ENCODE measurements at places on chromosomes 3 and 15.

DNA sequence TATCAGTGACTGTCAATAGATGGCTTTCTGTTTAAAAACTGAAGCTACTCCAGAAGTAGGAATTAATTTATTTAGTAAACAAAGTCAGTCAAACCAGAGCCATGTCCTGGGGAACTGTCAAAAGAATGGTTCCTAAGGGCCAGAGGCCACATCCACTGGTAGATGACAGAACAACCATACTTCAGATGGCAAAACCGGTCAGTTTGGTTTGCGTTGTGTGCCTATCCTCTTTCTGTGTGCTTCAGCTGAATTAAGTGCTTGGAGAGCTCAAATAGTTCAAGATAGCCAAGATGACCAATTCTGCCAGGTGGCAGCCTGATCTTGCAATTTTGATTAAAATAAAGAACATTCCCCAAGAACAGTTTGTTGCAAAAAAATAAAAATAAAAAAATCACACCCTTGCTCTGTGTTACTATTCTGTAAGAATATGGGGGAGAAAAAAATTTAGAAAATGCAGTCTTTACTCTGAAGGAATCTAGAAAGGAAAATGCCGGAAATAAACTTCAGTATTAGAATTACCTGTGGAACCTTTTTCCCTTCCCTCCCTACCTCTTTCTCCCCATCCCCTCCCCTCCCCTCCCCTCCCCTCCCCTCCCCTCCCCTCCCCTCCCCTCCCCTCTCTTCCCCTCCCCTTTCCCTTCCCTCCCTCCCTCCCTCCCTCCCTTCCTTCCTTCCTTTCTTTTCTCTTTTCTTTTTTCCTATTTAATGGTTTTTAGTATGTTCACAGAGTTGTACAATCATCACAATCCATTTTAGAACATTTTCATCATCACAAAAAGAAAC is 2.5 kb downstream of the MAP3K13 start:
- no peak for DNase-seq

GRCh38 chr3:179149406-179149867 is 1.3 kb downstream of the PIK3CA start:
- DNase-seq: no peak

DNA sequence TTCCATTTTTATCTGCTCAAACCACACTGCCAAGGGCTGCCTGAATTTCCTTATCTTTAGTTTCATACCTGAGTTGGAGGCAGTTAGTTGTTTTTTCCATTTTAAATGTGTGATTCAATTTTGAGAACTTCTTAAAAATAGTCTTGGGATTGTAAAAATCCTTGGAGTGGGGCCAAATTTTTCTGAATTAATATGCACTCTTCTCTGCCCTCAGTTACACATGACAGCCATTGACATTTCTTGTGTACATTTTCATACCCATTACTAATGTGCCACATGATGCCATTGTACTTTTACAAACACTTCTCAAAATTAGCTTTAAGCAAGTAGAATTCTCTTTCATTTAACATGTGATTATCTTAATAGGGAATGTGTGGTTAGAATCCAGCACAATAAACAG is 141.7 kb downstream of the C3orf38 start:
- DNase-seq: no peak

GRCh38 chr3:64343689-64344430 is 118.6 kb upstream of the PRICKLE2 start:
- no peak for DNase-seq

GRCh38 chr3:54321520-54321919 is 199.2 kb downstream of the CACNA2D3 start:
- no peak for DNase-seq

DNA sequence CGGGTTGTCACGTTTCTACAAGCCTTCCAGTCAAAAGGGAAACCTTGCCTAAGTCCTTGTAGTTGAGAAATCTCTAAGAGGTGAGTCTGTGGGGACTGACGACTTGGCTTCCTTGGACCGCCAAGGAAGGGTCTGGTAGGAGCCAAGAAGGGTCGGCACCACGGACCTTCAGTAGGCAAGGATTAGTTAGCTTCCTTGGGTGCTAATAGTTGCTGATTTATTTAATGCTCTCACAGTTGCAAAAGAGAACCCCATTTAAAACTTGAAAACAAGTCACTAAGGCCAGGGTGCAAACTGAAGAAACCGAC is 361 bp upstream of the LCMT2 start:
- DNase-seq: no peak

DNA sequence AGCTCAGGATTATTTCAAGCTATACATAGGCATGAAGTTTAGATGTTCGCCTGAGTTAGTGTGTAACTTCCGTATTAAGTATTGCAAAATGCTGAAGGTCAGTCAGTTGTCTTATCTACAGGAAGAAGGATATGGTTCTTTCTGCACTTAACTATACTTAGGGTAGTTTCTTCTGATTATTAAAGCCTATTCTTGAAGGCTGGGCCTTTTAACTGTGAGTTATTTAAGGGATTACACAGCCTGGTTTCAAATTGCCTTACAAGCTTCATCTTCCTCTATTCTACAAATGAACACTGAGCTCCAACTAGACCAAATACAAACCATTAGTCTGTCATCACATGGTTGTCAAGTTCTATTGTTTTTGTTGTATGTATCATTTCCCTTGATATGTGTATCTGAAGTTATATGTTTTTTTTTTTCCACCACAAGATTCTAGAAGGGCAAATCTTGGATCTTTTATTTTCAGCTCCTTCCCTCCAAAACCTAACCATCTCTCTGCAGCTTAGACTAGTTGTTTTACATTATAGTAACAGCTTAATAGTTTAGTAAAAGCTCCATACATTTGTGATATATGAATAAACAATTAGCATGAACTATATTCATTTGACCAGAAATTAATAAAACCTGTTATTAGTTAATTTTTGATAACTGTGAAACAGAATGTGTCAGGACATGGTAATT is 272.9 kb upstream of the KCNMB2 start:
- no peak for DNase-seq

GRCh38 chr3:121508389-121508788 is 37.4 kb downstream of the POLQ start:
- DNase-seq: no peak

- no peak for DNase-seq
Measured at GRCh38 chr3:32456429-32457130, 46.1 kb downstream of the CMTM6 start.

GRCh38 chr3:97827741-97828471 is 6.1 kb downstream of the CRYBG3 start:
- no peak for DNase-seq

DNA sequence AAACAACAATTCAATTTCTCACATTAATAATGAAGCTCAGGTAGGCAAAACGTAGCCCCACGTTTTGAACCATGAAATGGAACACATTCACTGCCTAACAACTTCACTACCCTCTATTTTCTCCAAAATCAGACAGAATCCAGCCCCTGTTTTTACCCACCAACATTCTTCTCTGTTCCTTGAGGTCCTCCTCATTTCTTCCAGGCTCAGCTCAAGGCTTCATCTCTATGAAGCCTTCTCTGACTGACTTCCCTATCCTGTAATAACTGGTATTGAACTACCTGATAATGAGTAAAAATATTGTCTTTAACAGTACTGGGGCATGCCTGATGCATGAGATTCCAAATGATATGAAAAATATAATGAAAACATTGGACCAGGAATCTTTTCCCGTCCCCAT is 2.2 kb downstream of the TFRC start:
- DNase-seq: no peak

- DNase-seq: no peak
Measured at GRCh38 chr3:177190756-177191681, 6.3 kb downstream of the TBL1XR1 start.

DNA sequence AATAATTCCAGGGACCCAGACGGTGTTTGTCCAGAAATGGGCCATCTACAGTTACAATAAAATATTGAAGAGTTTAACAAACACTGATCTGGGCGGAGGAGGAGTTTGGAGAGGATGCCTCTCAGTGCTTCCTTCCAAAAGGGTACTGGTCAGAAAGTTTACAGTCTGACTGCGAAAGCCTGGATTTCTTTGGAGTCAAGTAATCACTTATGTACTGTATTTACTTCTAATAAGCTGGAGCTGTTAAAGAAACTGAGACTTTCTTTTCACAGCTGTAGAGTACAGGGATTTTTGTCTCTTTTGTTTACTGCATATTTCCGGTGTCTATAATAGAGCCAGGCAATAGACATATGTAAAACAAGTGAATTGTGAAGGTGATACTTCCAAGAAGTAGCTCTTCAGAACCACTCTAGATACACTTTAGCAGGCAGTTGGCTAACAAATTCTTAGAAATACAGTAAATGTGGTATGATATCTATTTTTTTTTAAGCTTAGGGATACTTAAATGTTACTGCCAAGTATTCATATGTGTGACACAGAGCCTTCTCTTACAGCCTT is 22.1 kb upstream of the NEO1 start:
- DNase-seq: no peak

- DNase-seq: peak; percentile 49
Measured at GRCh38 chr15:99477791-99478471, 87.9 kb upstream of the MEF2A start.

- DNase-seq: peak; percentile 62
Measured at GRCh38 chr3:80190051-80190450, 422.3 kb upstream of the ROBO1 start.

GRCh38 chr15:25946241-25946805 is 83.2 kb upstream of the ATP10A start:
- DNase-seq: no peak

DNA sequence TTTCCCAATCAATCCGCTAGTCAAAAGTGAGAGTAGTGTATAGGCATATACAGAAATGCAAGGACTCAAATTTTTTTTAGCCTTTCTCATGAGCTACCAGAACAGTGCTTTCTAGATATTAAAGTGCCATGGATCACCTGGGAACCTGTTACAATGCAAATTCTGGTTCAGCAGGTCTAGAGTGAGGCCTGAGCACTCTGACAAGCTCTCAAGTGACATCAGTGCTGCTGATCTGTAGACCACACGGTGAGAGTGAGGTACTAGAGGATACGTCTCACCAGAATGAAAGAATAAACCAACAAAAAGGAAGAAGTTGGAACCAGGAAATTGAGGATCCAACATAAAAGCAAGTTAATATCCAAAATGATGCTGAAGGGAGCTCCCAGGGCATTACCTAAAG is 16.0 kb upstream of the PLA2G4D start:
- DNase-seq: no peak

DNA sequence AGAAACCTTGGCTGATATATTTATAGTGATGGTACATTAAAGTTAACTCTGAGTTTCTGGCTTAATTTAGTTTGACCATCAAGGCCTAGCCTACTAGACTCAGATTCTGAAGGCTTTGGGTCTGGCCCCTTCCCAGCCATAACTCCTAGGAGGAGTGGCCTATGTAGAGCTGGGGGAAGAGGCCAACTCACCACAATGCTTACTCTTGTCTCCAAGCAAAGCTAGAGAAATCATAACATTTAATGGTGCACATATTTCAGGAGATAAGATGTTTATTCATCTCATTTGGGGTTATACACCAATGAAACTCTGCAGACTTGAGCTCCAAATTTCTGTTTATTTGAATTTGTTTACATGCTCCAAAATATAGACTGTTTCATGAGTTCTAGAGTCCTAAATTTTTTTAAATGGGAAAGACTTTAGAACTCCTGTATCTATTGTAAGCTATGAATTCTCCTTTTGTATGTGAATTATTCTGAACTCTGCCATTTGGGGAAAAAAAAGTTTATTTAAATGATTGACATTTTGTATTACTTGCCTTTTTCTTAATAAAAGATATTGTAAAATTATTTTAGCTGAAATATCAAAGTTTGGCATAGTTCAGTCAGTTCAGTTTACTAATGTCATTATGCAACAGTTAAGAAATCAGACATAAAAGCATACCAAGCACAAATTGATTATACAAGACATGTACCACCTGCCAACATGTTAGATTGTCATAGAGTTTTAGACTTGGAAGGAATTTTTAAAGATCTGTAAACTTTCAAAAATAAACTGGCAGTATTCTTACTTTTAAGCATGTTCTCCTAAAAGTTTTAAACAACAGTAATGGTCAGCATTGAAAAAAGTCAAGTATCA is 143.4 kb upstream of the NR2E3 start:
- no peak for DNase-seq

DNA sequence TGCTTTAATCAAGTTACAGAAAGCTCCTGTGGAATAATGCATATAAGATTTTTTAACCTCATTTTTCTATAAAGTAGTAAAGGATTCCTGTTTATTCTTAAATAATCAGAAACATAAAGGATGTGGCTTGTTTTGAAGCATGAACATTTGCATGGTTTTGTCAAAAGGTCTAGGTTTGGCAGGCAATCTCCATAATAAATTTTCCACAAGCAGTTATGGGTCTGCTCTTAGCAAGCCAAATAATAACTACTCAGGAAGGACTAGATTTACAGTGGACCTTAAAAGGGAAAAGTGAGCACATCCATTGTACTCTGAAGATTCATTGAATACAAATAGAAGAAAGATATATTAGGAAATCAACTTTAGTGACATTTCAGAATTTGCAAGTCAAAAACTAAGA is 407.3 kb upstream of the CBLB start:
- DNase-seq: no peak

GRCh38 chr3:194598771-194599557 is 34.3 kb downstream of the TMEM44 start:
- DNase-seq: no peak
